GM23248 (cell line): ENCODE measurements at places on chromosomes 11 and 22.

GRCh38 chr11:106461148-106461691 lies 383.8 kb downstream of the AASDHPPT start:
- DNase-seq = no peak

GRCh38 chr22:19060356-19061009 lies 61.7 kb downstream of the DGCR2 start:
- DNase-seq = peak; percentile 41

DNA sequence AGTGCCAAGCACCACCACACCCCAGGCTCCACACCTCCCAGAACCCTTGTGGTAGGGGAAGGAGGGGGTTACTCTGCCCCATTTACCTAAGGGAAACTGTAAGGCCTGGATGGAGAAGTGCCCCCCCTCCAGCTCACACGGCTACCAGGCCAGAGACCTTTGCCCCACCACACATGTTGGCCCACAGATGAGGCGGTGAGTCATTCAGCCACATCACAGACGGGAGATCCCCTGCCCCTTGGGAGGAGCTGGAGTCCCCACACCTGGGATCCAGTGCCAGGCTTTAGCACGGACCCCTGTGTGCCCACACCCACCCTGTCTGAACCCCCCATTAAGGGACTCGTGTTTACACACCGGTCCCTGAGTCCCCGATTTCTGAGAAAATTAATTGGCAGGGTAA lies 24.9 kb downstream of the CDKN1C start:
- DNase-seq = peak; percentile 29

DNA sequence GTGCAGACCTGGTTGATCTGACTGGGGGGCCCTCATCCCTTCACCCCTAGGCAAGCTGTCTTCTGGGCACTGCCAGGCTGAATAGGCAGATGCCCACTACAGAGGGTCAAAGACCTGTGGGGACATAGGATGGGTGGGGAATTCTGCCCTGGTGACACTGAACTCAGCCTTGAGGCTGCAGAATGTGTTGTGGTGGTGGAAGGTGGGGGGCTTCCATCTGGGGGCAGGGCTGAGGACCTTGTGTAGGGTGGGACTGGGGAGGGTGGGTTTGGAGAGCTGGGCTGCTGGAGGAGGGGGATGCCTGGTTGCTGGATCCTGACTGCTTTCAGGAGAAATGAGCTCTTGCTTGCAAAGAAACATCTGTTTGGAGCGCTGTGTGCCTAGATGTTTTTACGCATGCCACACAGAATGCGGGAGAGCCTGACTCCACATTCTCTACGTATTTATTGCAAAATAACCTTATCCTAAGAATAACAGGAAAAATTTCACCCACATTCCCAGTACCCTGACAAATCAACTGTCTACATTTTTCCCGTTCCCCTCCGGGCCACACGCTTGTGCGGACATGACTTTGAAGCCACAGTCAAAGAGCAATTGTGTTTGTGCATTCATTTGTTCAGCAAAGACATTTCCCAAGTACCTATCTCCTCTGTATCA lies 18.3 kb downstream of the SMIM38 start:
- DNase-seq = no peak

DNA sequence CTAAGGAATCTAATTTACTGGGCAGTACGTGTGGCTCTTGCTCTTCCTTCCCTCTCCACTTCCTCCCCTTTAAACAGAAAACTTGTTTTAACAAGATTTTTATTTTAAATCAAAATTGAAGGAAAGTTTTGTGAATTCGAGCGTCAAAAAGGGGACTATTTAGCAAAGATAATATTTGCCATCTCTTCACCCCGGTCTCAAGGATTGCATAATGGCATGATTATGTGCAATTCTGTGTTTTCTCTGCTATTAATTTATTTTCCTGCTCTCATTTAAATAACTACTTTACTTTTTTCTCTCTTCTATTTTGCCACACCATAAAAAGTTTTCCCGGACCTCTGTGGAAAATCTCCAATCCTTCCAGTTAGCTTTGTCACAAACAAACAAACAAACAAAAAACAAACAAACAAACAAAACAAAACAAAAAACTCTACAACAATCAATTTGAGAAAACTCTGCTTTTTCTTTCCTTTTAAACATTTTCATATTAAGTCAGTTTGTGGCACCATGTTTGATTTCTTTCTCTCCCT lies 10.2 kb upstream of the PAX6 start:
- no peak for DNase-seq

GRCh38 chr11:114291842-114292680 lies 4.1 kb upstream of the NNMT start:
- peak; percentile 87 for DNase-seq

GRCh38 chr11:3903207-3903896 lies 47.9 kb downstream of the STIM1 start:
- DNase-seq = no peak

DNA sequence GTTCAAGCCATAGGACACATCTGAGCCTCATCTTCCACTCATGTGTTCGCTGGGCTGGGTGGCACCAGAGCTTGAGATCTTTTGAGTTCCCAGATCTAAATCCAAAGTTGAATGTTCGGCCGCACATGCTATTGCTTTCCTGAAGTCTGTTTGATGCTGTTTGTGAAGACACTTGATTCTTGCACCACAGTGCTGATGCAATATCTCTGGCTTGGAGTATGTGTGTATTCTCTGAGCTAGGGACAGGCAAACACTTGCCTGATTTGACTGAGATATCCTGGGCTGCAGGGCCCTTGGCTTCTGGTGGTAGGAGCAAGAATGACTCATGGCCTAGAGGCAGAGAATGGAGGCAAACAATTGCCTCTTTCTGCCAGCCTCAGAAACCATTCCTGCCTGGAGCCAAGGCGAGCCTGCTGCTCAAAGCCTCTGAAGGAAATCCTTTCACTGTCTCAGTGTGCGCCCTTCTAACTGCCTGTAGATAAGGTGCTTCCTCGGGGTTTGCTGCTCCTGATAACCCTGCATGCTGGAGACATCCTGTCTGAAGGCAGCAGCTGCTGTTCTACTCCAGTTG lies 73.0 kb downstream of the CYB5R2 start:
- peak; percentile 79 for DNase-seq

- peak; percentile 84 for DNase-seq
Measured at GRCh38 chr11:10305262-10305963, 540 bp downstream of the ADM start.

DNA sequence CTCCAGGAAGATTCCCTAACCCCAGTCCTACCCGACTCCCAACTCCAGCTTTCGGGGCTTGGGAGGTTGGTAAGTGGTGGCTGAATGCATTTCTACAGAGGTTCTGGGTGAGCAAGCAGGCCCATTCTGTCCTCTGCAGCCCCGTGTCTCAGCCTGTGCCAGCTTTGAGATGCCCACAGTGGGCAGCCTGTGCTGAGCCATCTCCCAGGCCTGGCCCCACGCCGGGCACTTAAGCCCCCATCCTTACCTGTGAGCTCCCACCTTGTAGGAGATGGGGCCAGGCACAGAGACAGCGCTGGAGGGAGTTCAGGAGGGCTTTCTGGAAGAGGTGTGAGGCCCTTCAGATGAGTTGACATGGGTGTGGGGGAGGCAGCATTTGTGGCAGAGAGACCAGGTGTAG lies 54.5 kb downstream of the ANO1 start:
- DNase-seq = no peak

- no peak for DNase-seq
Measured at GRCh38 chr11:81449588-81450156, 1284.0 kb downstream of the FAM181B start.

GRCh38 chr11:76194872-76195668 lies 11.2 kb downstream of the WNT11 start:
- DNase-seq = peak; percentile 60
